T-helper 22 cell (primary cell): ENCODE measurements at places on chromosomes 7 and 10.

DNA sequence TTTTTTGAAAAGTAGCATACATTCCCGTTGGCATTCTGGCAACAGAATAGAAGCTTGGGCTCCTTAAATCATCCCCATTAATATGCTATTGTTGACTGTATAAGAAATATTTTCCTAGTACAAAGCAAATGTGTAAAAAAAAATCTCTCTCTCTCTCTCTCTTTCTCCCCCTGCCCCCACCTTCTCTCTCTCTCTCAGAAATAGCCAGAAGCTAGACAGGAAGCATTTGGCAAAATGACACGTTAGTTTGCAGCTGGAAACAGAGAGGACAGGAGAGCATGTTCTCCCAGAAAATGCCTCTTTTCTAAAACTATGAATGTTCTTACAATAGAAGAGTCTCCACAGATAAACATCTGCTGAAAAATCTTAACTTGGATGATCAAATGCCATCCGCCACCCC lies 59.6 kb upstream of the AKR1E2 start:
- DNase-seq: no peak

DNA sequence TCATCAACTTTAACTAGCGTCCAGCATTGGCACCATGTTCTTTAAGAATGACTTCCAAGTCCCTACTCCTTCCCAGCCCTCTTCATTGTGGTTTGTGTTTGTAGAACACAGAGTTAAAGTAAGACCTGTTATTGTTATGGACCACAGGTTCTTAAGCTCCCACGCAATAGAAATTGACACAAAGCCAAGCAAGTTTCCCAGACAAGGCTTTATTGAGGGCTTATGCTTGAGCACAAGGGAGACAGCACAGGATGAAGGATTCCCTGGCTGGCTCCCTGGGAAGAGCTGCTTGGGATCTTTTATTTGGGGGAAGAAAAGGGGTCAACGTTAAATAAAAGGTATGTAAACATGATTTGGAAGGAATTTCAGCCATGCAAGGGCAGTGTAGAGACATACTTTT lies 44.3 kb upstream of the PRKCQ start:
- DNase-seq: no peak

DNA sequence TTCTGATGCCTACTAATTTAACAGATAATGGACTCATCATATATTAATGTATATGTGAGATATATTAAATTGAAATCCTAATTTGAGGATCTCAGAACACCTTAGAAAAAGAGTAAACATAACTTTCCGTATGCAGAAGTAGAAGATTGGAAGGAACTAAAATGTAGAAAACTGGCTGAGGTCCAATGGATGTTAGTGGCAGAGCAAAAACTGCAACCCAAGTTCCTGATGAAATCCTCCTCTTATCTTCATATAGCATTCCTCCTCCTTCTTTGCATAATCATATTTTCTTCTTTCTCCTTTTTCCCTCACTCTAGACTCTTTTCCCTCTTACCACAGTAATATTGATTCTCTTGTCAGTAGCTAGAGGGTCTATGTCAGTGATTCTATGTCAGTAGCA lies 6.0 kb downstream of the INA start:
- DNase-seq: no peak

- DNase-seq: no peak
Observed at GRCh38 chr10:108290823-108291222, 1126.3 kb upstream of the SORCS1 start.

GRCh38 chr7:106273009-106273668 lies 11.6 kb downstream of the NAMPT start:
- DNase-seq: no peak

GRCh38 chr10:3445648-3446047 lies 273.1 kb upstream of the PITRM1 start:
- DNase-seq: no peak

- no peak for DNase-seq
Observed at GRCh38 chr10:3524086-3524960, 260.7 kb downstream of the KLF6 start.

- DNase-seq: no peak
Observed at GRCh38 chr10:72009425-72010081, 45.4 kb downstream of the CHST3 start.

- DNase-seq: no peak
Observed at GRCh38 chr10:12513775-12514673, 164.7 kb downstream of the CAMK1D start.

- DNase-seq: no peak
Observed at GRCh38 chr7:128904381-128905197, 5.9 kb downstream of the KCP start.

DNA sequence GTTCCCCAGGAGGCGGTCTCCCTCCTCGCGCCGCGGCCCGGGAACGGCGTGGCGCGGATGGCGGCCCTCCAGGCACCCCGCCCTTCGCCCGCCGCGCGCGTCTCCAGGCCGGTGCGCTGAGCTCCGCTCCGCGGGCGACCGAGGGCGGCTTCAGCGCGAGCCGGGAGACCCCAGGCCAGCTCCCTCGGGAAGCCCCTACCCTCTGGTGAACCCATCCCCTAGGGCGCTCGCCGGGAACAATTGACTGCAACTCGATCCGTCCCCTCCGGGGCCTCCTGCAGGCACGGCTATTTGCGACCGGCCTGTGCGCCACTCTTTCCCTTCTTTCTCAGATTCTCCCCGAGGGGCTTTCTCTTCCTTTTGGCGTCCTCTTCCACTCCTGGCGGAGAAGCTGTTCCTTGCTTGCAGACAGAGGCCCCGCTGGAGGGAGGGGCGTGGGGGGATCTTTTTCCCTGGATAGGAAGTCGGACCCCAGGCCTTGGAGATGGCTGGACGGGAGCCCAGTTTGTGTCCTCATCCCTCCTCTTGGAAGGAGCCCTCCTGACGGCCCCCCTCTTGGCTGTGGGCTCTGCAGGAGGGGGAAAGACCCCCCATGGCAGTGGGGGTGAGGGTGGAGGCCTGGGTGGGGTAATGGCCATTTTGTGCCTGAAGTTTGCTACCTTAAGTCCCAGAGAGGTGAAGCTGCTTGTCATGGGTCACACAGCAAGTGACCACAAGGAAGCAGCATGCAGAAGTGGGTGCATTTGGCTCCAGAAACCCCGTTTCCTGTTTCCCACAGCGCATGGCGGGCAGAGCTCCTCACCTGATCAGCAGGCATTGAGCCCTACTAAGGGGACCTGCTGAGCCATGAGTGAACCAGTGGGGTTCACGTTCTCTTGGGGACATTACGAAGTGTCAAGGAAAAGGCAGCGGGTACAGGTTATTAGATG lies 171.2 kb upstream of the TNRC18 start:
- no peak for DNase-seq

- DNase-seq: no peak
Observed at GRCh38 chr7:24119852-24120251, 164.1 kb upstream of the NPY start.

GRCh38 chr7:4798706-4799235 lies 23.3 kb downstream of the AP5Z1 start:
- no peak for DNase-seq

DNA sequence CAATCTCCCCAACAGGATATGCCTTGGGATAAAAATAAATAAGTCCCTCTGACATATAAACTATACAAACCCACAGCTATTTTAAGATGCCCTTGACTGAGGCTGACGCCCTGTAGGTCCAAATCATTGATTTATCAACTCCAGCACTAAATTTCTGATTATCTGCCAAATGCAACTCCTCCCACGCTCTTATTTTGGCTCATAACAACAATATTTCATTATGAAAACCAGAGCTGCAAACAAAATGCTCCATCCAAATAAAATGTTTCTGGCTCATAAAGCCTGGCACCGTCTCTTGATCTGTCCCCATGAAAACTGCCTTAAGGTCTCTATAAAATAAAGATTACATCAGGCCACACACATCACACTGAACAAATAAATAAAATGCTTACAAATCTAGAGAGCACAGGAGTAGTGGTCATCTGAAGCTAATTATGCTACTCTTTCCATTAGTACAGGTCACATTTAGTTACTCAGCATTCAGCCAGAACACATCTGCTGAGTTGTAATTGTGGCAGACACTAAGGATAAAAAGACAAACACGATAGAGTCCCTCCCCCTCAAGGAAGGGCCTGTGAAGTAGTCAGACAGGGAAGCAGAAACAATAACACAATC lies 28.8 kb downstream of the CACUL1 start:
- DNase-seq: no peak

DNA sequence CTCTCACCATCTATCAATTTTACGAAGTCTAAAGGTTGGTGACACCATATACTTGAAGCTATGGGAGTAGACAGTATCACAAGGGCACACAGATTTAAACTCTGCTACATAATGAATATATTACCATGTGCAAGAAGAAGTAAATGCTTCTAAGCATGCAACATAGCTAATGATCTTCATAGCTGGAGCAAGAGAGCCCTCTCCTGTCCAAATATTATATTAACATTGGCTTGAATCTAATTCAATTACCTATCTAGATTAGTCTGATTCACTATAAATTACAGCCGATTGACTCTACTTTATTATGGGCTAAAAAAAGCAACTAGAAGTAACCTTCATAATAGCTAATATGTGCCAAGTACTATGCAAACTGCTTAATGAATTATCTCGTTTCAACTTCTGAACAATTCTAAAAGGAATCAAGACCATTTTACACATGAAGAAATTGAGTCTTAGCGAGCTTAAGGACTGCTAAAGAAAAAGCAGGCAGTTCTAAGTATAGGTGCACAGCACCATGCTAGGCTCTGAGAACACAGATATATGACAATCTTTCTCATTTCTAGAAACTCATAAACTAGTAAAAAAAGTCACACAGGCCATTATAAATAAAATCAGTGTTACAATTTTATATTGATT lies 21.9 kb downstream of the FRA10AC1 start:
- DNase-seq: no peak

- DNase-seq: no peak
Observed at GRCh38 chr7:13155188-13155587, 467.8 kb downstream of the ARL4A start.

- no peak for DNase-seq
Observed at GRCh38 chr7:28130277-28130676, 50.3 kb downstream of the JAZF1 start.

DNA sequence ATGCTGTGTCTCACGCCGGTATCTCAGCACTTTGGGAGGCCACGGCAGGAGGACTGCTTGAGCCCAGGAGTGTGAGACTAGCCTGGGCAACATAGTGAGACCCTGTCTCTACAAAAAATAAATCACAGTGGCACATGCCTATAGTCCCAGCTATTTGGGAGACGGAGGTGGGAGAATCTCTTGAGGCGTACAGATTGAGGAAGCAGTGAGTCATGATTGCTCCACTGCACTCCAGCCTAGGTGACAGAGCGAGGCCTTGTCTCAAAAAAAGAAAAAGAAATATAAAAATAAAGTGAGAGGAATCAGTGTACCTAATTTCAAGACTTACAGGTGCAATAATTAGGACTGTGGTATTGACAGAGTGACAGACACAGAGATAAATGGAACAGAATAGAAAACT lies 23.9 kb downstream of the SLC25A40 start:
- no peak for DNase-seq

DNA sequence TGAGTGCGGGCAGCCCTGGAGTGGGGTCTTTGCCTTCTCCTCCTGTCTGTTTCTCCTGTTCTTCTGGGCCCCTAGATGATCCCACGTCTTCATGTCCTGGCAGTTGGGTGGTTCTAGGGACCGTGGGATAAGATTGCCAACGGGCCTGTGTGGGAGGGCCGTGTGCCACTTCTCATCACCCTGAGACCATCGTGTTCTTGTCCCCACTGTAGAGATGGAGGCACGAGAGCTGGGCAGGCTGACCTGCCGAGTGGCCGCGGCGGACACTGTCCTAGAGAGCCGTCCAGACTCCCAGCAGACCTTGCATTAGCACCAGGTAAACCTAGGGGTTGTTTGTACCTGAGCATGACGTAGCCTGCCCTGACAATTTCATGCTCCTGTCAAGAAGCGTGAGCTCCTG lies 18.5 kb upstream of the UBE3C start:
- DNase-seq: no peak

DNA sequence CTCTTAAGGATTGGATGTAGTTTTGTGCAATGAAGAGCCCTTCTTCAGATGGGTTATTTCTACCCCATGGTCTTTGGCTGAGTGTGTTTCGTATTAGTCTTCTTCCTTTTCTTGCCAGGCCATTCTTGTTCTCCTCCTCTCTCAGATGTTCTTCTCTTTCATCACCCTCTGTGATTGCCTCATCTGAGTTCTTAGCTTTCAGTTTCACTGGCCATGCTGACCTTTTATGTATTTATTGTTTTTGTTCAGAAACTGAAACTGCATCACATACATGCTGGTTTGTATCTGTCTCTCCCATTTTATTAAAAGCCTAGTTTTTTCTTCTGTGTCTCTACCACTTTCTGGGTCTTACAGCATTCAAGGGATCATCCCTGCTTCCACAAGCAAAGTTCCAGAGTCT lies 21.7 kb upstream of the PCGF5 start:
- no peak for DNase-seq

DNA sequence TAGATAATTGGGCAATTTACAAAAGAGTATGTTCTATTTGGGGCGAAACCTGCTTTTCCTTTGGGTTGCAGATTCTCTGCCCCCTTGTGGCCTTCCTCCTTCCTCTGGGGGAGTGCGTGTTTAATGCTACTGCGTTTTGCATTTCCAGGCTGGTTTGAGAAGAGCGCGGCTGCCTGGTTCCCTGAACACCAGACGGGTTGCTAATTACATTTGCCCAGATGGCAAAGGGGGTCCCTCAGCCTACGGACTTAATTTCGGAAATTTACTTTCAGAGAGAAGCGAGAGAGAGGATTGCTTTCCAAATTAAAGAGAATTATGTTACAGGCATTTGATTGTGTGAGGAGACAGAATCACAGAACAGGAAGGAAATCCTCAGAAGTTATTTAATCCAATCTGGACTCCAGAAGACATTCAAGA lies 91.9 kb upstream of the JAZF1 start:
- no peak for DNase-seq

GRCh38 chr10:86670876-86671275 lies 2.6 kb downstream of the LDB3 start:
- no peak for DNase-seq

GRCh38 chr7:75737856-75738603 lies 711 bp downstream of the HIP1 start:
- no peak for DNase-seq

- no peak for DNase-seq
Observed at GRCh38 chr10:122239578-122240257, 31.4 kb upstream of the BTBD16 start.

- peak; percentile 82 for DNase-seq
Observed at GRCh38 chr7:44638611-44639557, 32.5 kb downstream of the OGDH start.

DNA sequence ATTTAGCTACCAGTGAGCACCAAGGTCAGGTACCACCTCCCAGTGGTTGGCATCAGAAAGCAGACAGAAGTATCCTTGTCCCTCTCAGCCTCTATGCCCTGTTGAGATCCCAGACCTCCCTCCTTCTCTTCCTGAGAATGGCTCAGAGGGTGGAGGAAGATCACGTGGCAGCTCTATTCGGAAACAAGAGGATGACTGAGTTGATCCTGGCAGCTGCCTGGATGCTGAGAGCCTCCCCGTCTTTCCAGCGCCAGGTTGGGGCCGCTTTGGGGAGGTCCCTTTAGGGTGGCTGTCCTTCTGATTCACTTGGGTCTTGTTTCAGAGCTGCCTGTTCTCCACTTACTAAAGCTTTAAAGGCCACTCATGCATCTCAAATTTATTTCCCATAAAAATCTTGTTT lies 36.9 kb upstream of the NPFFR1 start:
- DNase-seq: no peak
